Frontal cortex (tissue), 4 donors: ENCODE measurements at places on chromosomes 12 and 14. TPM values are rescaled to one million over a fixed set of nuclear protein-coding genes. Genes with fewer than 3 reads are reported as not detected.

METTL25 gene
- 28.1 TPM for total RNA-seq

GRCh38 chr14:54933006-54933405, 30.4 kb upstream of the GCH1 start:
- no peak for DNase-seq

GRCh38 chr12:76186131-76186906, 101.8 kb upstream of the NAP1L1 start:
- DNase-seq = no peak

DNA sequence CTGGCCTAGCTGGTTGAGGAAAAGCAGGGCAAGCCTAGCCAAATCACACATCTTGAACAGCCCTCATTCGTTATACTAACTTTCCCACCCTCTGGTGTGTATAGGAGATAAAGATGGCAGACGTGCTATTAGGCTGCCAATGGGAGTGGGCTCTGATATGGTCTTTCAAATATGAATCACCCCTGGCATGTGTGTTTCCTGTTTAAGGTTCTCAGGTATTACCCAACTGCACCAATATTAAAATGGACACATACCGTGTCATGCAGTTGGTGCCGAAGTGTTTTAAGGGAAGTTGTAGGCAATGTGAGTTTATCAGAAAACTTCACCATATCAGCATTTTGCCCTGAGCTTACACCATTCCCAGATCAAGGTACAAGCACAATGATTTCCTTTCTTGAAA, 33.4 kb downstream of the CHST11 start:
- DNase-seq = no peak
